ENCODE measurements at places on chromosomes 1 and 21. TPM values are rescaled to one million over a fixed set of nuclear protein-coding genes. Genes with fewer than 3 reads are reported as not detected.
A peak's percentile ranks its signal among the peaks of the same experiment; 100 is the strongest.

DNA sequence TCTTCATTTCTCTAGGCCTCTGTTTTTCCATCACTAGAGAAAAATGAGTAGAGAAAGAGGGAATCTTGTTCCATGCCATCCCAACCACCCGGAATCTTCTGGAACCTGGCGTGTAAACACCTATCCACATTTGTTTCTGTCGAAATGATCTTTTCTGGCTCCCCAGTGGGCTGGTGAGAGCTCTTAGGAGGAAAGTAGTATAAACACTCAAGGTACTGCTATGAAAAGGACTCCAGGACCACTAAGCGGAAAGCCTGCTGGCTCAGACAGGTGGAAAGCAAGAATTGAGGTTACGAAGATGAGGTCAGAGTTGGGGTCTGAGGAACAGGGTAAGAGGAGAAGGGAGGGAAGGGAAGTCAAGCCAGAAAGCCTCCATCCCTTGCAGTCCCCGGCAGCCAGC is 90.8 kb downstream of the PLXNA2 start:
- H3K27ac ChIP-seq = no peak overlapping the region
- no peak for DNase-seq
- peaks cover 2% of the 10 kb centered on the region for H3K27me3 ChIP-seq
- no peak overlapping the region for H3K4me3 ChIP-seq

DNA sequence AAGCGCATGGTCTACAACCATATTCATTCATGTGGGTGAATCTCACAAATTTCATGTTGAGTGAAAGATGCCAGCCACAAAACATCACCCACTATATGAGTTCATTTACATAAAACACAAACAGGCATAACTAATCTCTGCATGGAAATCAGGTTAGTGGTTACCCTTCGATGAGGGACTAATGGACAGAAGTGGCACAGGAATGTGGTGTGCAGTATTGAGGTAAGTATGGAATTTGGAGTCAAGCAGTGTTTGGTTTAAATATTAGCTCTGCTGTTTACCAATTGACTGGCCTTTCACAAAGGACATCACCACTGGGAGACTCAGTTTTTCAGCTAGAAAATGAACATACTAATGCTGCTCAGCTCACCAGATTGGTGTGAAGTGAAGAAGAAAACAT is 24.2 kb downstream of the CCDC185 start:
- H3K4me1 ChIP-seq = peaks cover 8% of the 10 kb centered on the region
- no peaks in the 10 kb centered on the region for H3K36me3 ChIP-seq
- H3K4me3 ChIP-seq = no peak overlapping the region
- H3K27me3 ChIP-seq = peaks cover 9% of the 10 kb centered on the region
- DNase-seq = no peak
- no peak overlapping the region for H3K27ac ChIP-seq

DNA sequence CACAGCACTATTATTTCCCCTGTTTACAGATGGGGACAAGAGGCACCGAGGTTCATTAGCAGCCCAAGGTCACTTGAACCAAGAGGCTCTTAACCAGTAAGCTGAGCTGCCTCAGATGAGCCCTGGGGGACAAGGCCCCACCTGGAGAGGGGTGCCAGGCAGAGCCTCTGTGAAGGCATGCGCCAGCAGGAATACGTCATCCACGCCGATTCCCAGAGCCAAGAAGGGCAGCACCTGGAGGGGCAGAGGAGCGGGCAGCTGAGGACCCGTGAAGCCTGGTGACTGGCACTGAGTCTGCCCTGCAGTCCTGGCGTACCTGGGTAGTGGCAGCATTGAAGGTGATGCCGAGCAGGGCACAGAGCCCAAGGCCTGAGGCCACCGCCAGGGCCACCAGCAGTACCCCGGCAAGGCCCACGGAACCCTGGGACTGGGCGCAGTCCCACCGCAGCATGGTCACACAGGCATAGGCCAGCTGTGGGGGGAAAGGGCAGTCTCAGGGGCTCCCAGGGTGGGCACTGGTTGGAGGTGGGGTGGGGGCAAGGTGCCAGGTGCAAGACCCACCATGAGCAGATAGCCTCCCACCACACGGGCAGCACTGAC is 14.1 kb downstream of the PTCH2 start:
- H3K27ac ChIP-seq = no peak overlapping the region
- no peaks in the 10 kb centered on the region for H3K36me3 ChIP-seq
- no peak overlapping the region for H3K4me3 ChIP-seq
- DNase-seq = no peak
- H3K27me3 ChIP-seq = no peaks in the 10 kb centered on the region

DNA sequence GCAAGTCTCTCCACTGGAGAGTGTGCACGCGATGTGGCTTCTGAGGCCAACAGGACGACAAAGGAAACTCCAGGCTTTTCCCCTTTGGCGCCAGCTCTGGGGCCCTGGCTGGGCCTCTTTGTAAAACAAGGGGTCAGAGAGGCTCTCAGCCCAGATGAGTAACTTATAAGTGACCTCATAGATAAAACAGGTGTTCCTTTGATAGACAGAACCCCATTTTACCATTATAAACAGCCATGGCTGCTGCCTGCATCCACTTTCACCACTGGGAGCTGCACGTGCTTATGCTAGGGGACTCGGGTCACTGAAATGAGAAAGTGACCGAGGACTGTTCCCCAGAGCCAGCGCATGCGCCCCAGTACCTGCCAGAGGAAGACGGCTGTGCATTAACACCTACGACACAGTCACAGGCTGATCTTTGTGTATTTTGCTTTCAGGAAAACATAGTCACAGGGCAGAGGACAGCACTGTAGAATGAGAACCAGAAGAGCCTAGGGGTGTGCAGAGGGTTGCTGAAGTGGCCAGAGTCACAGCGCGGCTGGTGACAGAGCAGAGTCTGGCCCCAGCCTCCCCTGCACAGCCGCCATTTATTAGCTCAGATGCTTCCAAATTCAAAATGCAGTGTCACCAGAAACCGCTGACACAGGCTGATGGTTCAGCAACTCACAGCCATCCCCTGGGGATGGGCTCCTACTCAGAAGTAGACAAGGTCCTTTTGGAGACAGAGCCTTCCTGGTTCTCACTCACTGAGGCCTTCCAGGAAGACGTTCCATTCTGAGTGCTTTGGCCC is 12.7 kb downstream of the RNF207 start:
- DNase-seq = no peak
- H3K4me1 ChIP-seq = peaks cover 10% of the 10 kb centered on the region
- no peak overlapping the region for H3K4me3 ChIP-seq
- H3K27me3 ChIP-seq = no peaks in the 10 kb centered on the region
- H3K27ac ChIP-seq = no peak overlapping the region
- peaks cover 37% of the 10 kb centered on the region for H3K36me3 ChIP-seq

DNA sequence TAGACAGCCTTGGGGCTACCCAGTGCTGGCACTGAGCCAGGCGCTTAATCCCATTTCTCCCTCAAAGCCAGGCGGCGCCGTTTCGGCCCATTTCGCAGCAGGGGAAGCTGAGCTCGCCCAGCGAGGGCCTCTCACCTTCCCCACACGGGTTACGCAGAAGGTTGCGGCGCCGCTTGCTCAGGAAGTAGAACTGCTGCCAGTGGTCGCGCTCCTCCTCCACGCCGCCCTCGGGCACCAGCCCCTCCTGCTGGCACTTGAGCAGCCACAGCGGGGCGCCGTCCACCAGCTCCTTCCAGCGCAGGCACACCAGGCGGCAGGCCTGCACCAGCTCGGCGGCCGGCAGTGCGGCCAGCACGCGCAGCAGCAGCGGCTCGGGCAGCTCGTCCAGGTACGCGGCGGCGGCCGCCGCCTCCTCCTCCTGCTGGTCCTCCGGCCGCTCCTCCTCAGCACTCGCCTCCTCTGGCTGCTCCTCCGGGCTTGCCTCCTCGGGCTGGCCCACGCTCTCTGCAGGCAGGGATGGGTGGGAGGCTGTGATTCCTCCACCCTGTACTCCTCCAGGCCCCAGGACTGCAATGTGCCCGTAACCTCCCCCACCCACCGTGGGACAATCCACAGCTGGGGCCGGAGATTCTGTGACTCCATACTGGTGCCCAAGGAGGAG is 3.8 kb downstream of the FBXO2 start:
- H3K36me3 ChIP-seq = no peaks in the 10 kb centered on the region
- no peak for DNase-seq
- peaks cover 60% of the 10 kb centered on the region for H3K27me3 ChIP-seq
- H3K4me3 ChIP-seq = peak overlapping the region; percentile 8
- H3K4me1 ChIP-seq = peaks cover 11% of the 10 kb centered on the region
- H3K27ac ChIP-seq = no peak overlapping the region

GRCh38 chr1:23553231-23554126 is 5.8 kb downstream of the ID3 start:
- no peak for DNase-seq
- H3K4me1 ChIP-seq = peaks cover 72% of the 10 kb centered on the region
- peak overlapping the region; percentile 100 for H3K27ac ChIP-seq
- H3K27me3 ChIP-seq = no peaks in the 10 kb centered on the region

DNA sequence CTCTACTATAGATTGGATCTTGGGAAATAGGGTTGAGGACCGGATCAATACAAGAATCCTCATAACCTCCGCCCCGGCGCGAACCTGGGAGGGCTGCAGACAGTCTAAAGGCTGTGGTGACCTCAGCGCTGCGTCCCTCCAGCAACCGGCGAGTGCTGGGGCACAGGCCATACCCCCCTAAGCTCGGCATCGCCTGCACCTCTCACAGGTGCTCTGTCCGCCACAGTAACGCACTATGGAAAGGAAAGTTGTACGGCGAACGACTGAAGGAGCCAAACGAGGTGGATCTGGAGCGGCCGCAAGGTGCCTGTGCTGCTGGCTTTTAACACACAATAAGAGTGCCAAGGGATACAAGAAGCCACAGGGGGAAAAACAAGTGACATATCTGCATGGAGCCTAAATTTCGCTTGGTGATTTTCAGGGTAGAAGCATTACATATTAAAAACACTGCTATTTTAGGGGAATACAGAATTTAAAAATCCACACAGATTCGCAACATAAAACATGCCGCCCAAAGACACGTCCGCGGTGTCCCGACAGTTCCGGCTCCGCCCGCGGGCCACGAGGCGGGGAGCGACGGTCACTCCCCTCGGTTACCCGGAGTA is 1.4 kb upstream of the RBM15 start:
- H3K4me1 ChIP-seq = peaks cover 52% of the 10 kb centered on the region
- peaks cover 6% of the 10 kb centered on the region for H3K36me3 ChIP-seq
- H3K27me3 ChIP-seq = no peaks in the 10 kb centered on the region
- H3K27ac ChIP-seq = peak overlapping the region; percentile 97
- DNase-seq = peak; percentile 45

DNA sequence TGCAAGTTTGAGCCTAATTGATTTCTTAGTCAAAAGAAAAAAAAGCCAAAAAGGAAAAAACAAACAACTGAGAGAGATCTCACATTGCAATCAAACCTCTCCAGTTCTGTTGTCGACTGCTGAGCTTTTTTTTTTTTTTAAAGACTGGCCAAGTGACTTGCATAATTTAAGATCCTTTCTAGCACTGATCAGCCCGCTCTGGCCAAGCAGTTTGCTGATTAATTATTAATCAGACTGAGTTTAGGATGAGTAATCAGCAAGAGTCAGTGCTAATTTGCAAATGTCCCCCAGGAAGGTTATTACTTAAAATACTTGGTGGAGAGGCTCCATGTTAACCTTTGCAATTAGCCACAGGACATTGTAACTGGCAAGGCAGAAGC is 39.3 kb downstream of the HMGB4 start:
- peaks cover 42% of the 10 kb centered on the region for H3K27me3 ChIP-seq
- DNase-seq = no peak
- no peak overlapping the region for H3K27ac ChIP-seq
- H3K4me1 ChIP-seq = no peaks in the 10 kb centered on the region

DNA sequence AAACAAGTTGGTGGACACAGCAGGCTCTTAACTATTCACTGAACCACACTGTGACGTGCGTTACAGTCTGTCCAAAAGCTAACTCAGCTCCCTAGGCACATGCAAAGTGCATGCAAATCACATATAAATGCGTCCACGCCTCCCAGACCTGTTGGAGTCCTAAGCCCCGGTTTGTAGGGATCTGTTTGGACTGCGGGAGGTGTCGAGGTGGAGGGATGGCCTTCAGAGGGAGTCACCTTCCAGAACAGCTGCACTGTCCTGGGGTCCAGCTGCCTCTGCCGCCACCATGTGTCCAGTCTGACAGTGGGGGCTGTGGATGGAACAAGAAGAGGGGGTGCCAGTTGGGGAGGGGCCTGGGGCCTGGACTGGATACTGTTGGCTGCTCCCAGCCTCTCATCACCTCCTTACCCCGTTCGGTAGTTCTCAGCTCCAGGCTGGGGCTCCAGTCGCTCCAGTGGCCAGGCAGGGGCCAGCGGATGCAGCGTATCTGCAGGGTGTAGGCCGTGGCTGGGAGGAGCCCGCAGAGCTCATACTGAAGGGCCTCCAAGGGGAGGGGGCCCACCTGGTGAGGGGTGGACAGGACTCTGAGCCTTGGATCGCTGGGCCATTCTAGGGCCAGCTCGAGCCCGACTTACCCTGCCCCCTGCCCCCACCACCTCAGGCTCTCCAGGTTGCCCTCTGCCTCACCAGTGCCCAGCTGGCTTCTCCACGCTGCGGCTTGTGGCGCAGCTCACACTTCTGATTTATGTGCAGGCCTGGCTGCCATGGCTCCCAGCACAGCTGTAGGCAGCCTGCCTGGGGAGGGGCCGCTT is 7.9 kb upstream of the MRPS15 start:
- no peaks in the 10 kb centered on the region for H3K27me3 ChIP-seq
- H3K4me3 ChIP-seq = no peak overlapping the region
- no peak for DNase-seq
- no peak overlapping the region for H3K27ac ChIP-seq
- peaks cover 3% of the 10 kb centered on the region for H3K4me1 ChIP-seq

DNA sequence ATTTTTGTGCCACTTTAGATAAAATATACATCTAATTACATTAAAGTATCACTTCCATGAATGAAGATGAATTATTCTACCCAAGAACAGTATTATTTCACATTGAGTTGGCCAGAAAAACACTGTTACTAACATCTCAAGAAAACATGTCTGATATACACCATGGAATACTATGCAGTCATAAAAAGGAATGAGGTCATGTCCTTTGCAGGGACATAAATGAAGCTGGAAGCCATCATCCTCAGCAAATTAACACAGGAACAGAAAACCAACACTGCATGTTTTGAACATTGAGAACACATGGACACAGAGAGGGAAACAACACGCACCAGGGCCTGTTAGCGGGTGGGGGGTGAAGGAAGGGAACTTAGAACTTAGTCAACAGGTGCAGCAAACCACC is 69.0 kb downstream of the TESK2 start:
- peaks cover 9% of the 10 kb centered on the region for H3K36me3 ChIP-seq
- no peak overlapping the region for H3K4me3 ChIP-seq
- H3K4me1 ChIP-seq = no peaks in the 10 kb centered on the region
- H3K27ac ChIP-seq = no peak overlapping the region
- H3K27me3 ChIP-seq = no peaks in the 10 kb centered on the region

PODN gene
- 4.6 TPM for total RNA-seq

RBBP4 gene
- total RNA-seq = 387 TPM

ZNF695 gene
- total RNA-seq = 5.9 TPM

PTTG1IP gene
- total RNA-seq = 204 TPM

GOLT1A gene
- 3.6 TPM for total RNA-seq

PCP4 gene
- total RNA-seq = 18.1 TPM

ZBTB37 gene
- 19.3 TPM for total RNA-seq
